CD4-positive, CD25-positive, alpha-beta regulatory T cell (primary cell): ENCODE measurements at places on chromosomes 4 and X. TPM values are rescaled to one million over a fixed set of nuclear protein-coding genes. Genes with fewer than 3 reads are reported as not detected.
A peak's percentile ranks its signal among the peaks of the same experiment; 100 is the strongest.

HAND2 gene
- total RNA-seq: not detected

GRCh38 chrX:140766024-140766611, 56.6 kb downstream of the LINC00632 start:
- peak; percentile 41 for DNase-seq

DNA sequence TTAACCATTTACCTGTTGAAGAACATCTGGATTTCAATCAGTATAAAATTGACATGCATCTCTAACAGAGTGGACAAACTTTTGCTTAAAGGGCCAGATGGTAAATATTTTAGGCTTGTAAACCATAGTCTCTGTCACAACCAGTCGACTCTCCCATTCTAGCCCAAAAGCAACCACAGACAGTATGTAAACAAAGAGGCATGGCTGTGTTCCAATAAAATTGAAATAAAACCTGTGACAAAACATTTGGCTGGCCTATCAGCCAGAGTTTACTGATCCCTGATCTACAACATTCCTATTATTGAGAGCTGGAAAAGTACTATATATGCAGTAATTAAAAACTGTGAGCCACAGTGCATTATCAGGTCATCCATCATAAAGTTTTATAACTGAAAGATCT, 3.2 kb downstream of the CENPC start:
- DNase-seq: no peak

DNA sequence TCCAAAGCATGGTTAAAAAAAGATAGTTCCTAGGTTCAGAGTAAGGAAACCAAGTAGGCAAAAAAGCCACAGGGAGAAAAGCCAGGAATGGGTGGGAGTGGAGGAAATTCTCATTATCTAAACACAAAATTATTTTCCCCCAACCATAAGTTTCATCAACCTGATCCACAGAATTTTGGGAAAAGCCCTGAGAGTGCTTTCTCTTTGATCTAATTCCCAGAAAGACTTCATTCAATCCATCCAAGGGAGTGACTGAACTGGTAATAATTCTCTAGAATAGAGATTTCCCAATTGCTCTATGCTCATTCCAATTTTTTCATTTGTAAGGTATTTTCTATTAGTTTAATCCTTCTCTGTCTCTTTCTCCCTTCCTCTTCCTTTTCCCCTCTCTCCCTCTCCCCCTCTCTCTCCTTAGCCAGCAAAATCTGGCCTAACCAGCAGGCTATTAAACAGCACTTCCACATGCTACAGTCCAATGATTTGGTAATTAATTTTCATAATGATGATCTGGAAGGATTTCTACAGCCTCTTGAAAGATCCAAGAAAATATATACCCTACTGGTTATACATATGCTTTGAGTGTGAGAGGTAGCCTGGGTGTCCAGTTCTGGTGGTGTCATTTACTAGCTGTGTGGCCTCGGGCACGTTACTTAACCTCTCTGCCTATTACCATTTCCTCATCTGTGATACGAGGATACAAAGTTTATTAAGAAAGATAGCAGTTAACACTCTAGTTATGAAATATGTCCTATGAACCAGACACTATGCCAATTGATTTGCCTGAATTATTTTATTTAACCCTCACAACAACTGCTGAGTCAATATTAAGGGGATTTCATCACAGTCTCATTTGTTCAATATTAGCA, 251.5 kb upstream of the RASGEF1B start:
- DNase-seq: no peak

DNA sequence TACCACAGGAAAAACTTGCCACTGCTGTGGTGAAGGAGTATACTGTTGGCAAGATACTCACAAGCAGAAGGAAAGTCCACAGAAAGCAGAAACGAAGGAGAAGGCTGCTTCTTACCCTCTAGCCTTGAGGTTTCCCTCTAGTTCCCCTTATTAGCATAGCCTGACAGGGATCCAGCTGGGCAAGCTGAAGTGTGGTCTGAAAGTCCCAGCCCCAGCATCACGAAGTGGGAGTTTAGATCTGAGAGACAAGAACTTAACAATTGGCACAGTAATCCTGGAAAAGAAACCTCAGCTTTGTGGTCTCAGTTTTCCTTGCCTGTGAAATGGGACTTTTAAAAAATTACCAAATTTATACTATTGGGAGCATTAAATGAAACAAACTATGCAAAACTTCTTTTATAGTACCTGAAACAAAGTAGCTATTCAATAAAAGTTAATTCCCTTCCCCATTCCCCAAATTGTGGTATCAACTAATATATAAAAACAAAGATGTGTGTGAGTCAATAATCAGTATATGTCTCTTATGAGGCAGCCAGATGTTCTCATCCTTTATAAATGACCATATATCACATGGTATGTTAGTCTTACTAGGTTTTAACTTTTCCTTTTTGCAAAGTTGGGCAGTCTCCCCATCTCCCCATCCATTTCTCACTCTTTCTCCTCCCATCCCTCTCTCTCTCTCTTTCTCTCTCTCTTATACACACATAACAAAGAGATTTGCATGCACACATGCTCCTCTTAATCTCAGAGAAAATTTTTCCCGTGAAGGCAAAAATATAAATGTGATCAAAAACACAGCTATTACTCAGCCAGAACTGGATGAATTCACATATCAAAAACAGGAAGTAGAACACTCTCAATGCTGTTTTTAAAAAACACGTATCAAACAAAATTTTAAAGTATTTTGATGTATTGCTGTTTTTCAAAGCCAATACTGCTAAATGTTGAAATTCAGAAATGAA, 57.8 kb downstream of the SCFD2 start:
- no peak for DNase-seq

- no peak for DNase-seq
Observed at GRCh38 chr4:120059036-120059435, 7.6 kb downstream of the MAD2L1 start.
